ENCODE measurements at places on chromosomes 7 and 10.

DNA sequence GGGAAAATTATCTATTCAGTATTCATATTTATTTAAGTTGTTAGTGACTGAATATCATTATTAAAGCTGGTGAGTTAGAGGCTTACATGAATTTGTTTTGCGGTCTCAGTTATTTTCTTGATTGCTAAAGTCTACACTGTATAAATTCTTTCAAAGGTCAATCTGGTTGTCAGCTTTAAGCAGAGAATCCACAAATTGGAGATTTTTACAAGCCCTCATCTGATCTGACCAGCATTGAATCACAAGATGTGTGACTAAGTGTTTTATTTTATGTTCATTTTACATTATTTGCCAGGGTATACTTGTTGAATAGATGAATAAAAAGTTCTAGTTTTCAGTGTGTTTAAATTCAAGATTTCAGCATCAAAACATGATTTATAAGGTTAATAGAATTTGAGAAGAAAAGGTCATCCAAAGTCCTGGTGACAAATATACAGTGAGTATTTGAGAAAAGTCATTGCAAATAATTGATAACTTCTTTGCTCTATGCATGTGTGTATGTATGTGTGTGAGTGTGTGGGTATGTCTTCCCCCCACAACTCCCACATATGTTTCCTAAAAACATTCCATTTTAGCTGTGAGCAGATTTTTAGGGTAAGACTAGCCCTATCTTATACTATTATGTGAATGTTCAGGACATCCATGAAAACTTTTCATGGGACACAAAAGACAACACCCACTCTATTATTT lies 4.4 kb downstream of the SEMA3A start:
- no peak for ATAC-seq

DNA sequence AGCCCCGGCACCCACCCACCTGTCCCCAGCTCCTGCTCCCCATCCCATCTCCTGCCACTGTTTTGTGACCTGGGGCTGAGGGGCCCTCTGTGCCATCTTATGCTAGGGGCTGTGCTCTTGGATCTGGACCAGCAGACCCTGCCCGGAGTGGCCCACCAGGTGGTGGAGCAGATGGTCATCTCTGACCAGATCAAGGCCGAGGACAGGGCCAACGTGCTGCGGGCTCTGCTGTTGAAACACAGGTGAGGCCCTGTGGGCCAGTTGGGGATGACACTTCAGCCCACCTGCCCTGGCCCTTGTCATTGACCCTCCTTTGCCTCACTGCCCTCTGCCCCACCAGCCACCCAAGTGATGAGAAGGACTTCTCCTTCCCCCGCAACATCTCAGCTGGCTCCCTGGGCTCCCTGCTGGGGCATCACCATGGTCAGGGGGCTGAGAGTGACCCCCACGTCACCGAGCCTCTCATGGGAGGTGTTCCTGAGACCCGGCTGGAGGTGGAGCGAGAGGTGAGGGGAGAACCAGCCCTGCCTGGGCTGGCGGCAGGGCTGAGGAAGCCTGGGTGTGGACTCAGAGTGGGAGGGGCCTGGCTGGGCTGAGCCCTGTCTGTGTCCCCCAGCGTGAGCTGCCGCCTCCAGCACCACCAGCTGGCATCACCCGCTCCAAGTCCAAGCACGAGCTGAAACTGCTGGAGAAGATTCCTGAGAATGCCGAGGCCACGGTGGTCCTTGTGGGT lies 10.6 kb downstream of the FASTK start:
- ATAC-seq = no peak

DNA sequence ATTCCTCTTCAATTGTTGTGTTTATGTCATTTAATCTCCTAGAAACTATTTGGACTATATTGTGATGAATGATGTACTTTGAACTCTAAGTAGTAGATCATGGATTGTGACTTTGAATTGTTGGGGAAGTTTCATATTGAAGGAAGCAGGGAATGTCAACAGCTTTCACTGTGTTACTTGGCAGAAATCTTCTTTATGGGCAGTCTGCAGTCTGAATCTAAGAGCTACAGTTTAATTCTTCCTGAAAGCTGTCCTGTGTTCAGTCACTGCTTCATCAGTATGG lies 91.6 kb downstream of the PPP1R9A start:
- ATAC-seq = no peak

GRCh38 chr7:134799377-134799776 lies 19.9 kb downstream of the CALD1 start:
- no peak for ATAC-seq

- no peak for ATAC-seq
Measured at GRCh38 chr10:43884501-43885105, 235.9 kb upstream of the ZNF32 start.

GRCh38 chr7:780516-780915 lies 51.8 kb upstream of the SUN1 start:
- ATAC-seq = no peak

DNA sequence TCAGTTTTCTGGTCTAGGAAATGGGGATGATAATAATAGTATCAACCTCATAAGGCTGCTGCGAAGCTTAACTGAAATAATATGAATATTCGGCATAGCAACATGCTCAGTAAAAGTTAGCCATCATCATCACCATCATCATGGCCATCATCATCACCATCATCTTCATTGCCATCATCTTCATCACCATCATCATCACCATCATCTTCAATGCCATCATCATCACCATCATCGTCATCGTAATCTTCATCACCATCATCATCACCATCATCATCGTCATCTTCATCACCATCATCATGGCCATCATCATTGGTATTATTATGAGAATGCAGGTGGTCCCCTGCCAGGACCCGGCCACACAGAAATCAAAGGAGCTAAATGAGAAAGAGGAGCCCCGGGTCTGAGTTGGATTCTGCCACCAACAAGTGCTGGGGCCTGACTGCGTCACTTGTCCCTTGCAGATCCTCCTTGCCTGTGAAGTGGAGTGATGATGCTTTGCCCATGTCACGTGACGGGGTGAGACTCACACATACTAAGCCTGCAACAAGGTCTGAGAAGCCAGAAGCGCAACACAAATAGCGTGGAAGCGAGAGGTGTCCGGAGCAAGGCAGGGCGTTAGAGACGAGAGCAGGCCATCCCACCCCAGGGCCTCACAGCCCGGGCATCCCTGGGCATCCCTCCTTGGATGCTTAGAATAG lies 46.1 kb upstream of the EN2 start:
- ATAC-seq = no peak

DNA sequence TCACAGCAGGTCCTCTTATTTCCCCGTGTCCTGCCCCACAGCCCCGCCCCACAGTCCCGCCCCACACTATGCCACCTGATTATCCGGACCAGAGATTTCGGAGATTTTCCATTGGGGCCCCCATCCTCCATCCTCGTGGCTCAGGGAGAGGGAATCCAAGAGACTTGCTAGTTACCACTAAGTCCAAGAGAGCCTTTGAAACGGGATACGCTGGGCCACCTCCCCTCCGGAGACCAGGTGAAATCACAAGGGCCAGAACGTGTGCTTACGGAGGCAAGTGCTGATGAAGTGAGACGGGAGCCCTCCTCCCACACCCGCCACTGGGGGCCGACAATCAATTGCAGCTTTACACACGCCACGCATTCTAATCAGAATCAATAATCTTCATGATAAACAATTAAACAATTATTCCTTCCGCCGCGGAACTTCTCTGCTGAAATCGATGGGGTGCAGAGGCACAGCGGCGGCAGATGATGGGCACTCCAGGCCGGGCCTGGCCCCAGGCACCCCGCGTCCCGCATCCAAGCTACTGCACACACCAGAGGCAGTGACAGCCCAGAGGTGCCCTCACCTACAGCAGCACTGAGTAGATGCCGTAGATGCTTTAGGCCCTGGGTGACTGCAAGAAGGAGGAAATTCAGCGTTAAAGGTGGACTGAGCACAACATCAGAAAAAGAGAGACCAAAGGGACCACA lies 534.0 kb upstream of the FOXK1 start:
- no peak for ATAC-seq

GRCh38 chr7:20172736-20173334 lies 44.3 kb downstream of the MACC1 start:
- peak; percentile 97 for ATAC-seq

DNA sequence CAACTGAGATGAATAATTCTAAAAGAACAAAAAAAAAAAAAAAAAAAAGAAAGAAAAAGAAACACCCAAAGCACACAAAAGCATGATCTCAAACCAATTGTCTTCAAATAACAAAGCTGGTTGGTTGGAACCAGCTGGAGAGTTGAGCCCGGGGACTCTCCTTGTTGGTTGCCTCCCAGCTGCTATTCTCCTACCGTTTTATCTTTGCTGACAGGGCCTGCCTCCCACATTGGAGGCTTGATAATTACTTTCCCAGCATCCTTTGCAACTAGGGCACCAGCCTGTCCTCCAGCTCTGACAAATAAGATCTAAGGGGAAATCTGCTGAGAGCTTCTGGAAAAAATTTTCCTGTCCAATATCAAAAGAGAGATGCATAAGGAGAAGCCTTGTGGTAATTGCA lies 6.8 kb downstream of the PON1 start:
- no peak for ATAC-seq

GRCh38 chr10:78471723-78472550 lies 438.3 kb downstream of the RPS24 start:
- peak; percentile 74 for ATAC-seq

- no peak for ATAC-seq
Measured at GRCh38 chr10:124642088-124642710, 102.0 kb downstream of the FAM53B start.

- ATAC-seq = no peak
Measured at GRCh38 chr7:144725070-144725469, 110.8 kb downstream of the TPK1 start.

DNA sequence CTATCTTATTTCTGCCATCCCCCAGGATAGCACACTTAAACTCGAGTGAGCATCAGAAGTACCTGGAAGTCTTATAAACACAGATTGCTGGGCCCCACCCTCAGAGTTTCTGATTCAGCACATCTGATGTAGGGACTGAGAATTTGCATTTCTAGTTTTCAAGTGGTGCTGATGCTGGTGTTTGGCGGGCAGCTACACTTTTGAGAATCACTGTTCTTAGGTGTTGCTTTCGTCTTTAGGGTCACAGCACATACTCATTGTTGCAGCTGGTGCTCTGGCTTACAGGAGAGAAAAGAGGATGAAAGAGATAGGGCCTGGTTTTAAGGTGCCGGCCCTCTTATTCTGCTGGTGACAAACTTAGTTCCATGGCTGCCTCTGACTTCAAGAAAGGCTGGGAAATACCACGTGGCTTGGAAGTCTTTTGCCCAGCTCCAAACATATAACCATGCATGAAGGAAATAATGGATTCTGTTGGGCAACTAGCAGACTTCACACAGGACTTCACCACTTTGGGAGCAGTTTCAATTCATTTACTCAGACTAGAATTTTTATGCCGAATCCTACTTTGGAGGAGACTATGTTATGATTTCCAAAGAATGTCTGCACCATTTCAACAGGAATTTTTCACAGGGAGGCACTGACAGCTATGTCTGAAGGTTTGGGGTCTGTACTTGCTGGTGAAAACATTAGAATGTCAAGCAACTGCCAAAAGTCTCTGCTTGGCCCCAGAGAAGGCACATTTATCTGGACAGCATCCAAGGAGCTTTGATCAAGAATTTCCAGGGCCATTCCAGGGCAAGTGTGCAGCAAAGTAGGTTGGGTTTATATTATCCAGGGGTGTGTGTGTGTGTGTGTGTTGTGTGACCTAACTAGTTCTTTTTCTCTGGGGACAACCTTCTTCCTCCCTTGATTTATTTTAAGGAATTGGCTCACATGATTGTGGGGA lies 6.9 kb upstream of the MINDY4 start:
- peak; percentile 78 for ATAC-seq

- ATAC-seq = peak; percentile 88
Measured at GRCh38 chr7:44639671-44640321, 33.4 kb downstream of the OGDH start.

GRCh38 chr7:50270531-50271018 lies 33.9 kb upstream of the IKZF1 start:
- no peak for ATAC-seq

DNA sequence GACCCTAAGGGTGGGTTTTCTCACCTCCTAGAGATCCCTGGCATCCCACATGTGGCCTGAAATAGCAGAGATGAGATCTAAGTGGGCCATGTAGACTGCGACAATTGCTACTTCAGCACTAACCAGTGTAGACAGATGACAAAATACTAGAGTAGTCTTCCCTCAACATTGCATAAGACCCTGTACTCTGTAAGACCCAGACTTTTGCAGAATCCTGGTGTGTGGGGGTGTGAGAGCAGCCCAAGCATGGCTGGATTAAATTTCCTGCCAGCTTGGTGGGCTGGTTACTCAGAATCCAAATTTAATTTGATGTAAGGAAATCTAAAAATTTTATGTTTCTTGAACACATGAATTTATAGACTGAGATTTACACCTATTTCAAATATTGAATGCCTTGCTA lies 88.3 kb downstream of the ZNF365 start:
- no peak for ATAC-seq

GRCh38 chr10:132563485-132564248 lies 26.1 kb downstream of the INPP5A start:
- no peak for ATAC-seq

DNA sequence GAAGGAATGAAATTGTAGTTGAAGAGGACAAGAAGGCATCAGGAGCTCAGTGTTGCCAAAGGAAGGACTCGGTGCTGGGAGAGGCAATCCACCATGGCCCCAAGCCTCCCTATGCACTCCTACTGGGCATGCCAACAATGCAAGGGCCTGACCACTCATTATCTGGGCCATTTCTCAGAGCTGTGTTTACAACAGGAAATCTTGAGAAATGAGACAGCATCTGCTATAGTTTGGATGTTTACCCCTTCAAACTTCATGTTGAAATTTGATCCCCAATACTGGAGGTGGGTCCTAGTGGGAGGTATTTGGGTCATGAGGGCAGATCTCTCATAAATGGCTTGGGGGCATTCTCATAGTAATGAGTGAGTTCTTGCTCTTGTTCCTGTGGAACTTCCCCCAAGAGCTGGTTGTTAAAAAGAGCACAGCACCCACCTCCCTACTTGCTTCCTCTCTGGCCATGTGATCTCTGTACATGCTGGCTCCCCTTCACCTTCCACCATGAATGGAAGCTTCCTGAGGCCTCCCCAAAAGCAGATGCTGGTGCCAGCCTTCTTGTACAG lies 50.8 kb upstream of the AOAH start:
- ATAC-seq = no peak

DNA sequence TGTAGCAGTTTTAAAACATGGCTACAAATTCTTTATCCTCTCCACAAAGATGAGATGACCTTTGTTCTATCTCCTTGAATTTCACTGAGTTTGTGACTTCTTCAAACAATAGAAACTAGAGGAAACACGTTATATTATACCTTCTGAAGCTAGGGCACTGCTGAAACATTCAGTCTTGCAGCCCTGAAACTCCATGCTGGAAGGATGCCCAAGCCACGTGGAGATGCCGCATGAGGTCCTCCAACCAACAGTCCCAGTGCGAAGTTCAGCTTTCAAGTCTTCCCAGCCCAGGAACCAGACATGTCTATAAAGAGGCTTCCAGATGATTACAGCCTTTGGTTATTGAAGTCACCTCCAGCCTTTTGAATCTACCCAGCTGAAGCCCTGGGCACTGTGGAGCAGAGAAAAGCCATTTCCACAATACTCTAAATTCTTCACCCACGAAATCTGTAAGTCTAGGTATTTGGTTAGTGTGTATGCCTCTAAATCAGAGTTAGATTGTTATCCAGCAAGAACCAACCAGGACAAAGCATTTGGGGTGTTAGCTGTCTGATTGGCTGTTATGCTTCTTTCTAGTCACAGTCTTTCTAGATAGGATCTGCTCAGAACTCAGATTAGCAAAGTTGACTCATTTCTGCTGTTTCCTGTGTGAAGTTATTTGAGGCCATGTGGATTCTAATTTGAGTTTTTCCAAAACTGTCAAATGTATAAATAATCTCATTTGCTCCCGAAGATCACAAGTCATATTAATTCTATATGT lies 186.5 kb upstream of the TMEM72 start:
- peak; percentile 33 for ATAC-seq

GRCh38 chr7:98541101-98541500 lies 76.0 kb upstream of the NPTX2 start:
- no peak for ATAC-seq

GRCh38 chr10:20228729-20229128 lies 412.5 kb downstream of the PLXDC2 start:
- ATAC-seq = no peak

Measured in SK-N-SH treated with all-trans-retinoic acid at 6 μM for 48 hours (cell line).